ENCODE measurements at places on chromosomes 6 and 20.

- no peak for DNase-seq
Observed at GRCh38 chr6:32622545-32623401, 14.4 kb upstream of the HLA-DQA1 start.

DNA sequence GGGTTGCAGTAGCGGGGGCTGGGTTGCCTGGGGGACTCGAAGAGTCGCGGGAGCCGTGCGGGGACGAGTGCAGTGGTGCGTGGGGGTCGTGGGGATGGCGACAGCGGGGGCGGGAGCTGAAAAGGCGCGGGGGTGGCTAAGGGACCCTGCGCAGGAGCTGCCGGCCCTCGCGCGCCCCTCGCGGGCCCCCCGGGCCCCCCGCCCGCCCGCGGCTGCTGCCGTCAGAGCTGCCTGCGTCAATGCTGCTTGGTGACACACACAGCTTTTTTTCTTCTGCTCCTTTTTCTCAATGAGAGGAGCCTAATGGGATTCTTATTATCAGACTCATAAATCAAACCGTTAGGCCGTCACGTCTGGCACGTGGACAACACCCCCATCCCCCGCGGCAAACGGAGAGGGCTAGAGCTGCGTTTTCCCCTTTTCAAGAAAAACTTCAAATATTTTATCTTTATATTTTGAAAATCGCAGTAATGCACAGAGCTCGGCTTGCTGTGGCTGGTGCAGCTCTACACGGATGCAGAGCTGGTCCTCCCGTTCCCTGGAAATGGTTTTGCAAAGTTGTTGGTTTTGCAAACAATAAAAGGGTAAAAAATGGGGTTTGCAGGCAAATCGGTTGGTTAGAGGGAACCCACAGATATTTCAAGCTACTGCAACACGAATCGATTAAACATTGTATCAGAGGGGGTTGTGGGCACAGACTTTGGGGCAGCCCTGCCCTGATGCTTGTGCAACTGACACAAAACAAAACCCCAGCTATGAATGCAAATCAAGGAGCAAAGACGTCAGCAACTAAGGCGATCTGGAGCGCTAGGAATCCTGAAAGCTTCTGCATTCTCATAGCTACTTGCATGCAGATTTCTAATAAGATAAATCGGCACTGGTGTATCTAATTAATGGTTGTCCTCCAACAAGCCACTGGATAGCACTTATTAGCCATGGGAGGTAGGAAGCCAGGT lies 161.4 kb downstream of the TBXT start:
- peak; percentile 93 for DNase-seq

GRCh38 chr6:148885136-148885865 lies 138.5 kb downstream of the UST start:
- peak; percentile 90 for DNase-seq

DNA sequence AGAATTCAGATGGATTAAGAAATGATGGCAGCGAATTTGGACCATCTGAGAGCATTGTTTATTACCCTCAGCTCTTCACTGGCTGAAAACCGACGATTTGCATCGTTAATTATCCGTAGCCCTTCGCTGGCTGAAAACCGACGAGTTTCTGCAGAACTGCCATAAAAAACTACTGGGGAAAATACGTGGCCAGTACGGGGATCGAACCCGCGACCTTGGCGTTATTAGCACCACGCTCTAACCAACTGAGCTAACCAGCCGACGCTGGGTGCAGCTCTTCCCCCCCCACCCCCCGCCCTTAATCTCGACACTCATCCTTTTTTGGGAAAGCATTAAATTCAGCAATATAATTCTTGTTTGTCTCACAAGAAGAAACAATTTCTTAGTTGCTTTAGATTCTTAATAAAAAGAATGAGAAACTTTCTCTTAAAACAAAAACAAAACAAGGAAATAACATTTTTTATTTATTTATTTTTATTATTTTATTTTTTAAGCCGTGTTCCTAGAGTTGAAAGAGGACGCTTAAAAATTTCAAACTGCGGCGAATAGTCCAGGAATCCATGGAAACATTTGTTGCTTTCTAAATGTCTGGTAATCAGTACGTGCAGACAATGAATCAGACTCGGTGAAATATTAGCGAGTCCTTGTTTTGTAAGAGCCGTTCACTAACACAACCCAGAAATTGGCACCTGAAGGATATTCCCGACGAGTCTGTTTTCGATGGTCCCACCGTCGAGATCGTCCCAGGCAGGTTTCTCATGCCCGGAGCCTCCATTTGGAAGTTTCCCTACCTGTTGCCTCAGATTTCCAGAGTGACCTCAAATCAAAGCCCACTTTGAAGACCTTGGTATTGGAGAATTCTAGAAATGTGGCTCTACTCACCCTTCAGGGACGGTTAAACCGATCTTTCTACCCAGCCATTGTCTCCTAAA lies 27.8 kb downstream of the PRSS16 start:
- DNase-seq, result no peak

GRCh38 chr6:84019141-84019841 lies 14.3 kb upstream of the MRAP2 start:
- DNase-seq, result no peak

- DNase-seq, result no peak
Observed at GRCh38 chr6:169701311-169701953, 397 bp downstream of the WDR27 start.

GRCh38 chr6:2998998-2999617 lies 586 bp upstream of the NQO2 start:
- peak; percentile 91 for DNase-seq

GRCh38 chr6:139161169-139161568 lies 26.3 kb downstream of the HECA start:
- DNase-seq, result peak; percentile 74

GRCh38 chr6:1513215-1513780 lies 96.4 kb upstream of the FOXC1 start:
- no peak for DNase-seq

GRCh38 chr20:15496501-15497039 lies 1076.7 kb downstream of the KIF16B start:
- no peak for DNase-seq

DNA sequence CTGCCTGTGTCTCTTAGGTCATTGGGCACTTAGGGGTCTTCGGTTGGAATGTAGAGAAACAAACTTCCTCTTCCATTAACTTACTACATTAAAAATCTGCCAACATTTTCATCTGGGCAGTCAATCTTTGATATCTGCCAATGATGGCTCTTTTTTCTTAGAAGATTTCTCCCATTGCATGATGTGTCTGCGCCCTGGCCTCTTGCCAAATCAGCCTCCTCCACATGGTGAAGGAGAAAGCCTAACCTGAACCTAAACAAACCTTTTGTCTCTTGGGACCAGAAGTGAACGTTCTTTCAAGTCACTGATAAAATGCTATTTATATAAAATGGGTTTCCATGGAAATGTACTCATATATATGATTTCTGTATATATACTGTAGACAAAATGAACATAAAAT lies 998.9 kb upstream of the GJE1 start:
- DNase-seq, result no peak

DNA sequence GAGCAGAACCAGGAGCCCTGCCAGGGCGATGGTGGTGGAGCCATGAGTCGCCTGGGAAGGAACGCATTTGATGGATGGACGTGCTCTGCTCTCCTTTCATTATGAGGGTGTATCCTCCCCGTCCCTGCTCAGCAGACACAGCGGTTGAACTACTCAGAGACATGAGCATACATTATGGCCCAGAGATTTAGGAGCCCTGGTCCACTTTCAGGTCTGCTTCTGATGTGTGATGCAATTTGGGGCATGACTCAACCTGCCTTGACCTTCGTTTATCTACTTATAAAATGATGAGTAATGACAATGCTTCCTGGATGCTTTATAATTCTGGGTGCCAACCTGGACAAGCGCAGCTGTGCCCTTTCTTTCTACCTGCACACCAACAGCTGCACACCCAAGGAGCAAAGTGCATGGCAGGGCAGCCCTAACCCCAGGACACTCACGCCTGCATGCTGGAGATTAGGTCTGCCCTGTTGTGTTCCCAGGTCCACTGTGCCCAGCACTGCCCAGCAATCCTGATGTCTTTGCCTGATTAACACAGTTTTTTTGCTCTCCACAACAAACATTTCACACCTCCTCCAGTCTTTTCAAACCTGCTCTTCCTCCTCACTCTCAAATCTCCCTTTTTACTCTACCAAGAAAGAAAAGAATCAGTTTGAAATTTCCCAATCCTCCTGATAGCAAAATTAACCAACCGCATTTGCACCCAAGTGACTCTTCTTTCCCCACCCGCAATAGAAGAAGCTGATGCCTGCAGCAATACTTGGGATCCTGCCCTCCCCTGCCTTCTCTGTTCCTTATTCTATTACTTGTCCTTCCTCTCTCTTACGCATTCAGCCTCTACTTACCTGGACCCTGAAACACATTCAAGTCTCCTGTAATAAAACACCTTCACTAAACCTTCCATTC lies 81.2 kb downstream of the EZR start:
- peak; percentile 32 for DNase-seq

GRCh38 chr6:44341095-44341890 lies 1.2 kb upstream of the SPATS1 start:
- no peak for DNase-seq

DNA sequence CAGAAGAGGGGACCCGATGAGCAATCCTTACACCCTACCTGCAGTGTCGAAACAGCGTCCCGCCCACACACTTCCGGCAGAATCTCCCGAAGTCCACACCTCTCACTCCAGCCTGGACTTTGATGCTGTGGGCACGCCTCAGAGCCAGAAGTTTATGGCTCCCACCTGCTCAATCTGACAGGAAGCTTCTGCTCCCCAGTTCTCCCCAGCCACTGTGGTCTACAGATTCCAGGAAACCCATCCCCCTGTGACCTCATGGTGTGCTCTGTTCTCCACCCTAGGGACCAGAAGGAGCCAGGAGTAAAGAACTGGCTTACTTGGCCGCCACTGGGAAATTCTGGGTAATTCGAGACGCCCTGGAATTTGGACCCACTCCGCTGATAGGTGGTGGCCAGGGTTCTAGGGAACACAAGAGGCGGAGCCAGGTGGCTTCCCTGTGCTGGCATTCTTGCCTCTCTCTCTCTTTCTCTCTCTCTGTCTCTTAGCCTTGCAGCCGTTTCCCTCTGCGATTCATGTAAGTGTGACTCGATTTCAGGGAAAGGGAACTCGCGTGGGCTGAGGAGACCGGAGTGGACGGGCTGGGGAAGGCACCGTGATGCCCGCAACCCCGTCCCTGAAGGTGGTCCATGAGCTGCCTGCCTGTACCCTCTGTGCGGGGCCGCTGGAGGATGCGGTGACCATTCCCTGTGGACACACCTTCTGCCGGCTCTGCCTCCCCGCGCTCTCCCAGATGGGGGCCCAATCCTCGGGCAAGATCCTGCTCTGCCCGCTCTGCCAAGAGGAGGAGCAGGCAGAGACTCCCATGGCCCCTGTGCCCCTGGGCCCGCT lies at the start of gene TRIM15:
Gene TRIM15, plus strand, starts transcription at position 457 of the 828 bp plus-strand sequence. Its CDS starts 139 bp downstream, at position 596.
- no peak for DNase-seq

- DNase-seq, result no peak
Observed at GRCh38 chr6:36276581-36277536, 7.0 kb downstream of the PNPLA1 start.

- DNase-seq, result no peak
Observed at GRCh38 chr20:52534616-52535015, 343.0 kb upstream of the ZFP64 start.

- DNase-seq, result no peak
Observed at GRCh38 chr20:63311833-63312243, 18.9 kb downstream of the COL20A1 start.

DNA sequence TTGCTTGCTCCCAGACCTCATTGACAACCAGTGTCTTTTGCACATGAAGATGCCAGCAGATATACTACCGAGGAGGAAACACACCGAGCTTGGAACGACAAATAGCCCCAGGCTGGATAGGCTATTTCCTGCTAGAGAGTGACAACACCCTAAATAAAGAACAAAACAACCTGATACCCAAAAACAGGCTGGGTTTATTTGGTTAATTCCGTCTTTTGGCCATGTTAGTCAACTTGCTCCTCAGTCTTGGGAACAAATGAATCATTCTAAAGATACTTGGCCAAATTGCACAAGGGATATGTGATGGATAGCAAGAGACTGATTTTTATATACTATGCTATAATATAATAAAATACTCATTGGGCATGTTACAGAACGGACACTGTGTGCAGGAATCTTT lies 11.5 kb upstream of the MUC22 start:
- no peak for DNase-seq

DNA sequence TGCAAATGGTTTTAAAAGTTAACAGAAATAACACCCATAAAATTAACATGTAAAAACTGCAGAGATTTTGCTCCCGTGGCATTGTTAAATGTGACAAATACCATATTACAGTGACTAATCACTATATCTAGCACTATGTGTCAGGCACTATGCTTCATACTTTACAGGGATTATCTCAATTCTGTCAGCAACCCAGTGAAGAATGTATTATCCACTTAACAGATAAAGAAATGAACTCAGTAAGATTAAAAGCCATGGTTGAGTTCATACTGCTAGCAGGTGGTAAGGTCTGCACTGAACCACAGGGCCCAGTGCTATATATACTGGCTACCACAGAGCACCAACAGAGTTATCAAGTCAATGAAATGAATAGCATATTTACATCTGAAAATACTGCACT lies 65.4 kb downstream of the RWDD2A start:
- peak; percentile 56 for DNase-seq

DNA sequence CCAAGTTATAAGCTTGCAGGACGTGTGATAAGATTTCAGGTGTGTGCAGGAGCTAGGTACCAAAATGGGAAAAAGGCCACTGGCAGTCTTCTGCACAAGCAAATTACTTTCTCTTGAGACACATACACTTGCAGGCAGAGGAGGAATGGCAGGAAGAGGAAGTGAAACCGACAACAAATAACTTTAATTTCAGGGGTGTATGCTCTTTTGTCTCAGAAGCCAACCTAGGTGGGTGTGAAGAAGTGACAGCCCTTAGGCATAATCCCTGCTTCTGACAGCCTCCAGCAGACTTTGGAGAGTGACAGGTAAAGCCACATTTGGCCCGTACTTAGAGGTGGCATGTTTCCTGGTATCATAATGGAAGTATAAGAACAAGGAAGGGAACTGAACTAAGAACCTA lies 118.8 kb upstream of the TRAF3IP2 start:
- DNase-seq, result no peak

GRCh38 chr6:151448623-151449022 lies 3.3 kb downstream of the RMND1 start:
- DNase-seq, result no peak

GRCh38 chr6:129162605-129163004 lies 279.7 kb downstream of the LAMA2 start:
- peak; percentile 27 for DNase-seq

DNA sequence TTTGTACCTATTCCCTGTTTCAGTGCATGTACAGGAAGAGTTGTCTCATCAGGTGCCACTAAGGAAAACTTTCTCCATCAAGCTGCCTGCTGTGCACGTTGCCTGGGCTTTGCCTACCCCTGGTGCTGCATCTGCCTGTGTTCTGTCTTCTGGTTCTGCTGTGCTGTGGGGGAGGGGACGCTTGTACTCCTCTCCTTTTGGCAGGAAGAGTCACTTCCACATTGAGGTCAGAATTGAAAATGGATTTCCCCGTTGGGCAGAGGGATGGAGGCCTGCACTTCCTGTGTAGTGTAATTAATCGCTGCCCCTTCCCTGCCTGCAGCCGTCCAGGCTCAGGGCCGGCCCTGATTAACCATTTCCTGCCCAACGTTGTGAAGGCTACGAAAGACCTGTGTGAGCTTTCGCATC lies 153.3 kb downstream of the SCML4 start:
- DNase-seq, result peak; percentile 44

- DNase-seq, result peak; percentile 34
Observed at GRCh38 chr20:38725931-38726803, 1.9 kb downstream of the SLC32A1 start.

GRCh38 chr20:52291109-52291508 lies 99.5 kb upstream of the ZFP64 start:
- DNase-seq, result peak; percentile 10

- DNase-seq, result no peak
Observed at GRCh38 chr6:134381959-134382358, 64.0 kb upstream of the SGK1 start.

GRCh38 chr20:1015181-1015580 lies 13.1 kb upstream of the RSPO4 start:
- DNase-seq, result no peak
